ENCODE measurements at places on chromosomes 4 and X. TPM values are rescaled to one million over a fixed set of nuclear protein-coding genes. Genes with fewer than 3 reads are reported as not detected.

GRCh38 chr4:8351931-8352367 lies 82.4 kb downstream of the HTRA3 start:
- DNase-seq: peak; percentile 75

DNA sequence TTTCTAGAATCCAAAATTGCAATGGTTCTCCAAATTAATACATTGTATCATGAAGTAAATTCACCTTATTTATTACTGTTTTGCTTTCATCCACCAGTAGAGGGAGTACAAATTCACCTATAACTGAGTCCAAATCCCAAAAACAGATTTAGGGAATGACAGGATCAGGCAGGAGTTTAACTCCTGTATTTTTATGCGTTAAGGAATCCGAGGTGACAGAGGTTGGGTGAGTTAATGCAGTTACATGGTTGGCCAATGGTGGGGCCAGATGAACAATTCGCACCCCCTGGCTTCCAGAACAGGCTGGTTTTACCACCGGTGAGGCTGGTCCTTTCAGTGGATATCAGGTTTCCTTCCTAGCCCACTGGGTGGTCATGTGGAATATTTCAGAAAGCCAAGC lies 82.4 kb downstream of the MTNR1A start:
- peak; percentile 52 for DNase-seq

FHIP1A gene
- 1.2 TPM for total RNA-seq

HSFX4 gene
- total RNA-seq: not detected

PCDH18 gene
- 59.9 TPM for total RNA-seq

All from myocyte (in vitro differentiated cells).